Ovary (tissue), 10 donors: ENCODE measurements at places on chromosomes 3 and 15. TPM values are rescaled to one million over a fixed set of nuclear protein-coding genes. Genes with fewer than 3 reads are reported as not detected.

DNA sequence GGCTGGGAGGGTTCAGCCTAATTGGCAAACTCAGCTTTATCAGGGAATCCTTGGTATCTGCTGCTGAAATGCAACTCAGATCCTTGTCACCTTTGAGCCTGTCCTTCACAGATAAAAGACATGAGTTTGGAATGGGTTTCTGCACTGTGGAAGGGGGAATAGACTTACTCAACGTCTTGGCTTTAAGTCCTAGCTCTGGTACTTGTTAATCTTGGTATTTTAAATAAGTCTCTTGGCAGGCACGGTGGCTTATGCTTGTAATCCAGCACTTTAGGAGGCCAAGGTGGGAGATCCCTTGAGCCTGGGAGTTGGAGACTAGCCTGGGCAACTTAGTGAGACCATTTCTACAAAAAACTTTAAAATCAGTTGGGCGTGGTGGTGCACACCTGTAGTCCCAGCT lies 55.1 kb upstream of the ATOSA start:
- no peak for DNase-seq

The CORO2B gene
- 11.3 TPM for polyA plus RNA-seq

GRCh38 chr15:41606997-41607396 lies 48.0 kb downstream of the TYRO3 start:
- no peak for DNase-seq

The GOLGA8O gene
- 0.58 TPM for polyA plus RNA-seq

DNA sequence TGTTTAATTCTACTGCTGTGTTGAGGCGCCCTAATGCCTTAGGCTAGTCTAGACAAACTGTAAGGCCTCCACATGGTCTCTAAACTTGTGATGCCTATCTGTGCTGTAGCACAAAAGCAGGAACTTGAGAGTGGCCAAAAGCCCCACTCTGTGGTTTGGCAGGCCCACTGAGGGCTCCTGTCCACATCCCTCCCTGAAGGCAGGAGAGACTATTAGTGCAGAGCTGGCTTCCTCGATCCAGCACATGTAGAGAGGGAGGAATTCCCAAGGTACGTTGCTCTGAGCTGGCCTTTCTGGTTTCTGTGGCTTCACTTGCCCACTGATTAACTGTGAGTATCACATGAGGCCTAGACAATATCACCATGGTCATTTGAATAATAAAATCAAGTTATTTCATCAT lies 90.6 kb downstream of the POLR2M start:
- no peak for DNase-seq

DNA sequence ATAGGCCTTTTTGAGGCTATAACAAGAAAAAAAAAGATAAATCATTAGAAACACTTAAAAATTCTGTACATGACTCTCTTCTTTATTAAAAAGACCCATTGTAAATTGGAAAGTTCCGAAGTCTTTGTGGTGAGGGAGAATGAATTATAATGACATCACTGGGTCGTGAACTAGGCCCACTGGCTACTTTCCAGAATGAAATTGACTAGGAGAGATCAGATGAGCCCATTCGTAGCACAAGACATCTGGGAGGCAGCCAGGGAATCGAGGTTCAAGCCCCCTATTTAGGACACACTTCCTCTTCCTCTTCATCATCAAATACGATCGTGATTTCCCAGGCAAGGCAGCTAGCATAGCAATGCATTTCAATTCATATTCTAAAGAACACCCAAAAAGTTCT lies 889.8 kb upstream of the NR2F2 start:
- DNase-seq, result no peak

DNA sequence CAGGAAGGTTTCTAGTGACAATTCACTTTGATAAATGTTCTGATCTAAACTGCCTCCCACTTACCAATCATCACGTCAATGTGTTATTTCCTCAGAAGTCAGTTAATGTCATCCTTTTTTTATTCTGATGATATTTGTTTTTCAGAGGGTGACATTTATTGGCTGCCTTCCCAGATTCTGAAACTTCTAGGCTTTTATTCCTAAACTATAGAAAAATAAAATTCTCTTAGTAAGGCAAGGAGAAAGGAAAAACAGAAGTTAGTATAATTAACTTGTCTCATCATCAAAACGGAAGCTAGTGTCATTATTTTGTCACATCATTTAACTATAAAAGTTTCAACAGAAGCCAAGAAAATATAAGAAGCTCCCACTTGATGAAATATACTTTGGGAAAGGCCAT lies 100.0 kb upstream of the C3orf80 start:
- DNase-seq, result no peak

DNA sequence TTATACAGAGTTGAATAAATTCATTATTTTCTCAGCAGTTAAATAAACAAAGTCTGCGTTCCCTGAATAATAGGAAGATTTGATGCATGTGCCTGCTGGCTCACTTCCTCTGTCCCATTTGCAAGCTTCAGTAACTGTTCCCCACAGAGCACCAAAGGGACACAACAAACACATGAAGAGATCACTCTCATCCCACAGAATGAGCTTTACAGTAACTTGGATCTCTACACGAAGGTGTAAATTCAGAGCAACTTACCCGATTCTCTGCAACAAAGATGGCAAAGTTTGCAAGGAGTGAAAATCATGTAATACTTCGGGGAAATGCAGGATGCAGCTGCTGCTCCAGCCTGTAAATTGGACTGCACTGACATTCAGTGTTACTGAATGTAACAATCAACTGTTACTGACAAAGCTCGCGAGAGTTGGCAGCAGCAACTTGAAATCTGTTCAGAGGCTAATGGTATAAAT lies at the start of gene BCHE:
TSS of gene BCHE (minus strand) at position 366 of the 468 bp plus-strand sequence. CDS start 6,390 bp downstream, outside the sequence.
- no peak for DNase-seq
